Stomach (tissue), 19 donors: ENCODE measurements at places on chromosomes 13 and 19. TPM values are rescaled to one million over a fixed set of nuclear protein-coding genes. Genes with fewer than 3 reads are reported as not detected.

The CATSPERD gene
- not detected for polyA plus RNA-seq

The PRSS57 gene
- not detected for polyA plus RNA-seq

The FBXO17 gene
- 7.9 TPM for polyA plus RNA-seq

The PALM3 gene
- polyA plus RNA-seq = 20.7 TPM

The ZNF888 gene
- polyA plus RNA-seq = 5.7 TPM

The RFPL4A gene
- polyA plus RNA-seq = not detected

The ELSPBP1 gene
- not detected for polyA plus RNA-seq

The FREM2 gene
- 0.50 TPM for polyA plus RNA-seq

The ZNF433 gene
- 3.2 TPM for polyA plus RNA-seq

The PCDH9 gene
- polyA plus RNA-seq = 1.1 TPM

The ACER1 gene
- polyA plus RNA-seq = 0.08 TPM

The CYP4F2 gene
- polyA plus RNA-seq = not detected

The FBXO27 gene
- 3.2 TPM for polyA plus RNA-seq
